ENCODE measurements at places on chromosomes 7 and 10.

- no peak for DNase-seq
These were observed 388.3 kb upstream of the MKI67 start for GRCh38 chr10:128514536-128514935.

DNA sequence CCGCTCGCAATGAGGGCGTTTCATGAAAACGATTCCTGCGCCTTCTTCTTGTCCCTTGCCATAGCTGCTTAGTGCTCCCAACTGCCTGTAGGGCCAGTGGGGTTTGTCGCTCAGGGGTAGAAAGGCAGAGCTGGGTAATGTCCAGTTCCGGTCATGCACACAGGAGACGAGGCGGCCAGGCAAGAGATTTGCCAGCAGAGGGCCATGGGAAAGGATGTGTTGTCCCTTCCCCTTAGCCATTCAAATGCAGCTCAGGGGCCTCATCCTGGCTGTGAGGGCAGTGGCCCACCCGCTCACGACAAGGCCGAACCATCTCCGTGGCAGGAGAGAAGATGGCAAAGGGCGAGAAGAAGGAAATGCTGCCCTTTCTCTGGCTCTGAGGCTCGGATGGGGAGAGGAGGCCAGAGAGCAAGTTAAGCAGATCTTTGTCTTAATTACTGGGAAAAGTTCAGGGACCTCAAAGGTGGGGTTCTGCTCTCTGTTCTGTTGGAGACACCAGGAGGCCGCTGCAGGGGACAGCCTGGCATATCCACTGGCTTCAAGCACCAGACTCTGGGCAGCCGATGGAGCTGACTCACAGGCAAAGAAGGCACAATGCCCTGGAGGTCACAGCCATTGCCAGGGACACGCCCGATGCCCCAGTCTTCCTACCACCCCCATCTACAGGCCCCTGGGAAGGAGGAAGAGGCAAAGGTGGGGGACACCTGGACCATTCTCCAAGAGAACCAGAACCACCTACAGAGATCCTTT lies 534.8 kb upstream of the MGMT start:
- DNase-seq: no peak

DNA sequence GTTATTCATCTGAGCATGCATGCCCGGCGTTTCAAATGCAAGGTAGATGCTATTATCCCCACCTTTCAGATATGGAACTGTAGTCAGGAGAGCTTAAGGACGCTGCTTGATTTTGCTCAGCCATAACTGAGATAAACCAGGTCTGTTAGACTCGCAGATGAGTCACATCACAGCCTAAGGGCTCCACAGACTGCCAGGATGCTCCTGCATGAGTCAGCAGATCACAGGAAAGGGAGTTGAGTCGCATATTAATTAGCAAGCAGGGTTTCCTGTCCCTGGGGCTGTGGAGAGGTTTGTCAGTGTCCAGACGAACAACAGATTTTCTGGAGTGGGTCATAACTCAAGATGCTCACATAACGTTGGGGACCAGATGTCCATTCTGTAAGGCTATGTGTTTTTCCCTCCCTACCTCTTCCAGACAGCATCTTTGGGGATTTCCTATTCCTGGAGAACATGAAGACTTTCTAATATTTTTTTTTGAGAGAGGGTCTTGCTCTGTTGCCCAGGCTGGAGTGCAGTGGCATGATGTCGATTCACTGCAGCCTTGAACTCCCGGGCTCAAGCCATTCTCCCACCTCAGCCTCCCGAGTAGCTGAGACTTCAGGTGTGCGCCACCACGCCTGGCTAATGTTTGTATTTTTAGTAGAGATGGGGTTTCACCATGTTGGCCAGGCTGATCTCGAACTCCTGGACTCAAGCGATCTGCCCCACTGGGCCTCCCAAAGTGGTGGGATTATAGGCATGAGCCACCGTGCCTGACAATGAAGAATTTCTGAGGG lies 36.7 kb downstream of the PFKFB3 start:
- no peak for DNase-seq

DNA sequence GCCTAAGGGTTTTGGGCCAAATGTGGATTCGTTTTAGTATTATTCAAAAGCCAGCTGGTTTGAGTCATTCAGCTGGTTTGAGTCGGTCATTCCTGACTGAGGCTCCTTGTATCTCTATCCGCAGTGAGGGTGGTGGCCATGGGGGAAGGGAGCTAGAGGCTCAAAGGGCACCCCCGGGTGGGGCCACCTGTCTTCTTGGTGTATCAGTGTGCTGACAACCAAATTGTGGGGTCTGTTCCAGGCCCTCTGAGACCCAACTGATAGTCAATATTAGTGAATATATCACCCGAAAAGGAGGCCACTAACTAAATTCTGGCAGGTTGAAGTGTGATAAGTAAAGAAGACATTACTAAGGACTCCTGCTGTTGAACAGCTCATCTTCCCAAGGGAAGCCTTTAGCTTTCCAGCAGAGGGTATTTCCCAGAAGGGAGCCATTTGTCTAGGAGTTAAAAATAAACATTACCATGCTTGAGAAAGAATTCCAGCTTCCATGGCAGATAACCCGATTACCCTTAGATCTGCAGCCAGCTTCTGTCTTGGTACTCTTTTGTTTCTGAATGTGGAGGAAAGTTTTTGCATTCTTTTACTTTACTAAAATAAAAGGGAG lies 29.9 kb upstream of the DDX50 start:
- peak; percentile 16 for DNase-seq

GRCh38 chr7:111138586-111138985 lies 47.7 kb downstream of the LRRN3 start:
- DNase-seq: no peak

- no peak for DNase-seq
These were observed 81.9 kb downstream of the RAMP3 start for GRCh38 chr7:45239486-45239885.

GRCh38 chr10:70348228-70348850 lies 34.1 kb downstream of the LRRC20 start:
- peak; percentile 41 for DNase-seq

DNA sequence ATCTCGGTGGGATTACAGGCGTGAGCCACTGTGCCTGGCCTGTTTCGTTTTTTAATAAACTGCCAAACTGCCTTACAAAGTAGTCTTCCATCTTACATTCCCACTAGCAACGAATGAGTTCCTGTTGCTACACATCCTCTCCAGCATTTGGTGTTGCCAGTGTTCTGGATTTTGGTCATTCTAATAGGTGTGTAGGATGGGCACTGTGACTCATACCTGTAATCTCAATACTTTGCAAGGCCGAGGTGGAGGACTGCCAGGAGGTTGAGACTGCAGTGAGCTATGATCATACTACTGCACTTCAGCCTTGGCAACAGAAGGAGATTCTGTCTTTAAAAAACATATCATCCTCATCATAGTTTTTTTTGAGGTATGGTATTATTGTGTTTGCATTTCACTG lies 21.4 kb upstream of the RSBN1L start:
- no peak for DNase-seq
